Stimulated activated CD8-positive, alpha-beta memory T cell treated with anti-CD3 and anti-CD28 coated beads, Interleukin-7, amount 100 ng/mL, for 1 hour (primary cell): ENCODE measurements at places on chromosomes 12 and 14.

DNA sequence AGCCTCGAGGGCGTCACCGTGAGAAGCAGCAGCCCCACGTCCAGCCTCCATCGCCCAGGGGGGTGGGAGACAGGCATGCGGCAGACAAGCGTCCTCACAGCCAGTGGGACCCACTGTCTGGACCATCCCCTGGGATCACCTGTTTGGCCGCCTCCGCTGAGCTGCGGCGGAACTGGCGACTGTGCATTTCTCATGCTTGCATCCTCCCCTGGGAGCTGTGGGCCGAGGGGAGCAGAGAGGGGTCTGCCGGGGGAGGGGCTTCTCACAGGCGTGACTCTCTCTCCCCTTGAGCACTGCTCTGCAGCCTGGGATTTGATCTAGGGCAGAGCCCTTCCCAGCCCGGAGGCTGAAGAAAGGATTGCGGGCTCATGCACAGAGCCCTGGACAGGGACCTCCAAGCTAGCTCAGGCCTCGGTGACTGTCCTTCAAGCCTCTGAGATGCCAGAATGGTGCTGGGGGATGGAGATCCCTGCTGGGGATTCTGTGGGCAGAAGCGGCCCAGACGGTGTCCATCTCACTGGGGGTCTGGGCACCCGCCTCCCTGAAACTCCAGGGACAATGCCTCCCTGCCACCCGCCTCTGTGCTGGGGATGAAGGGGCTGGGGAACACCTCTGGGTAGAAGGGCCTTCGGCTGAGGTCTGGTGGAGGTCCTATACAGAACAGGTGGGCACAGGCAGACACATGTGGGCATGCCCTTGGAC is 61.1 kb downstream of the PRIMA1 start:
- DNase-seq: no peak

DNA sequence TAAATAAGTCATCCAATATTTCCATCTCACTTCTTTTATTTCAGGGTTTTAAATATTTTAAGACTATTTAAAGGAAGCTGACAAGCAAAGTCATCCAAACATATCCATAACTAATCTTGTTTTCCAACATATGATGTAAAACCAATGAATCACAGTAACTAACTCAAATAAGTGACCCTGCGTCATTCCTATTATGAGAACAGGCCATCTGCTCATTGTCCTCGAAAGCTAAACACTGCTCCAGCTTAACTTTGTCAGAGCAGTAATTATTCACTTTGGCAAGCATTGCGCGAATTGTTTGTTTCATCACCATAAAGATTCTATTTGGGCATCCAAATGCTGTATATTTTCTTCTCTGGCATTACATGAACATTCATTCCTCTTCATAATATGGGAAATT is 99.1 kb downstream of the CAPZA3 start:
- DNase-seq: no peak

DNA sequence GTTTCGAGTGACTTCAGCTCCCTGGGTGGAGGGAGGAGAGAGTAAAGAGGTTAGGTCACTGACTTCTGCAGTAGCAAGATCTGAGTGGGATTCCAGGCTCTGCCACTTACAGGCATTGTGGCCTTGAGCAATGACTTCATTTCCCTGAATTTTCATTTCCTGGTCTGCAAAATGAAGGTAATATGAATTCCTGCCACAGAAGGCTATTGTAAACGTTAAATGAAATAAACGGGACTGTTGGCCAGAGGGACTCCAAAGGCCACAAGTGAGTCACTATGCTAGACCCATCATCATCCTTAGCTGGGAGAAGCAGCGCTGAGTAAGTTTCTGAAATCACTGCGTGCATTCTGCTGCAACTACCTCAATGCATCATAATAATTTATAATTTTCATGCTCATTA is 807.8 kb downstream of the AACS start:
- no peak for DNase-seq

- no peak for DNase-seq
Observed at GRCh38 chr14:31449971-31450610, 7.2 kb downstream of the DTD2 start.

- DNase-seq: no peak
Observed at GRCh38 chr14:63290741-63291430, 27.8 kb downstream of the GPHB5 start.

DNA sequence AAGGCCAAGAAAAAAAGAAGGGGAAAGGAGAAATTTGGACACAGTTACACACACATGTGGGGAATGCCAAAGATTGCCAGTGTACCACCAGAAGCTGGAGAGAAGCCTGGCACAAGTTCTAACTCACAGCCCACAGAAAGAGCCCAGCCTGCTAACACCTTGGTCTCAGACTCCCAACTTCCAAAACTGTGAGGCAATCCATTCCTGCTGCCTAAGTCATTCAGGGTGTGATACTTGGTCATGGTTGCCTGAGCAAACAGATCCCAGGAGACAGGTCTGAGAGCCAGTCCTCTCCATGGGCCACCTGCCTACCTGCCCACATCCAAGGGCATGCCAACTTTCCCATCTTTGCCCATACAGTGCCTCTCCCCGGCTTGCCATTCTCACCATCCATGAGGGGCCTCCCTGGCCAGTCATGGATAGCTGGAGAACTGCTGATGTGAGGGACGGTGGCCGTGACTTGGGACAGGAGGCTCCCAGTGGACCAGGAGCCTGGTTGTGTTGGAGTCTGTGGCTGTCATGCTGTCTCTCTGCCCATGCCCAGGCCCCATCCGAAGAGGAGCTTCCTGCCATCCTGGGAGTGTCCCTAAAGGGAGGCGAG is 198.0 kb upstream of the RTL1 start:
- no peak for DNase-seq

DNA sequence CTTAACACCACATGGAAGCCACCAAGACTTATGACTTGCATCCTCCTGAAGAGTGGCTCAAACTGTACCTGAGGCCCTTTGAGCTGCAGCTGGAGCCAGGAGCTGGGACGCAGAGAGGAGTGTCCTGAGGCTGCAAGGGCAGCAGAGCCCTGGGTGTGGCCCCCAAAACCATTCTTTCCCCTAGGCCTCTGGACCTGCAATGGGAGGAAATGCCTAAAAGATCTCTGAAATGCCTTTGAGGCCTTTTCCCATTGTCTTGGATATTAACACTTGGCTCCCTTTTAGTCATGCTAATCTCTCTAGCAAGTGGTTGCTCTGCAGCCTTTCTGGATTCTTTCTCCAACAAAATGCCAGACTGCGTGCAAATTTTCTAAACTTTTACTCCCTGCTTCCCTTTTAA is 156.1 kb downstream of the SLC38A4 start:
- no peak for DNase-seq
